ENCODE measurements at places on chromosomes 5 and 9.

DNA sequence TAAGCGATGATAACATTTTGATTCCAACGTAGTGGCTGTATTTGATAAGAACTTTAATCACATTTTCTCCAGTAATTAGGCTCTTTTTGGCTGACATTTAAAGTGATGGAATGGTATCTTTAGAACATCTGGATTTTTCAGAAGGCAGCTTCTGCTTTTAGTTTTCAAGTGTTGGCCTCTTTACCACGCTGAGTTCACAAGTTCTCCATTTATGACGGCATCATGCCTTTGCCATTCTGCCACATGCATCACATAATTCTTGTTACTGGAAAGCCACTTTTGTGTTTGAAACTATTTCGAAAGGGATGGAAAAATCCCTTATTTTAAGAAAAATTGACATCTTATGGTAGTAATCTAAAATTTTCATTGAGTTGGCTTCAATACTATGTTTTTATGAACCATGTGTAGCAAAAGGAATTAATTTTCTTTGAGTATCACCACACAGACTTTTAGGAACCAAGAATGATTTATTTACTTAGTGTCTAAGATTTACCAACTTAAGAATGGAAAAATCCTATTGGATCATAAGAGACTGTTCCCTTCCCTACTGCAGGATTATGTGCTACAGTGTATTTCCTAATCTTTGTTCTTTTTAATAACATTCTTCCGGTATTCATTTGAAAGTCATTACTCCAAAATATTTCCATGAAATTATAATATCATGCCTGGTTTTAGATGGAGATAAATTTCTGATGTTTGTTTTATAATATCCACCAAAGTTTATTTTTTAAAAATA, 344.2 kb downstream of the ADGRV1 start:
- DNase-seq: no peak

GRCh38 chr9:7671847-7672246, 127.7 kb downstream of the DMAC1 start:
- DNase-seq: no peak

DNA sequence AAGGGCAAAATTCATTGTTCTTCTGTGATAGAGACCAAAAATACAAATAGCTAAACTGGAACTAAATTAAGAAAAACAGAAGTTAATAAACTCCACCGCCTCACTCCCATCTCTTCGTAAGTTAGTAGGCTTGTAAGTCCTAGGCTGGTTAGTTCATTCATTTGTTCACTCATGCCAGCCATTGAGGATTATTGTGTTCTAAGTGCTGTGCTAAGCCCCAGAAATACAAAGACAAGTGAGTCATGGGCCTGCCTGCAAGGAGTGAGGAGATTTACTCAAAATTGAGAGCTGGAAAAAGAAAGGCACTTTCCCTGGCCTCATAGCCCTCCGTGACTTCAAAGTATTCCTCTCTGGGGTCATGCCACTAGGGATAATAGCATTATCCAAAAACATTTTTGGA, 8.5 kb downstream of the DOCK8 start:
- DNase-seq: no peak

- peak; percentile 25 for DNase-seq
These were observed 209.8 kb downstream of the CSNK1G3 start for GRCh38 chr5:123721675-123722276.

- DNase-seq: no peak
These were observed 23.8 kb downstream of the RETREG1 start for GRCh38 chr5:16593013-16593412.

Data from hematopoietic multipotent progenitor cell treated with erythropoietin and hydrocortisone succinate and interleukin-3 and kit ligand, for 8 days (in vitro differentiated cells).